ENCODE measurements at places on chromosomes 2 and 18.

DNA sequence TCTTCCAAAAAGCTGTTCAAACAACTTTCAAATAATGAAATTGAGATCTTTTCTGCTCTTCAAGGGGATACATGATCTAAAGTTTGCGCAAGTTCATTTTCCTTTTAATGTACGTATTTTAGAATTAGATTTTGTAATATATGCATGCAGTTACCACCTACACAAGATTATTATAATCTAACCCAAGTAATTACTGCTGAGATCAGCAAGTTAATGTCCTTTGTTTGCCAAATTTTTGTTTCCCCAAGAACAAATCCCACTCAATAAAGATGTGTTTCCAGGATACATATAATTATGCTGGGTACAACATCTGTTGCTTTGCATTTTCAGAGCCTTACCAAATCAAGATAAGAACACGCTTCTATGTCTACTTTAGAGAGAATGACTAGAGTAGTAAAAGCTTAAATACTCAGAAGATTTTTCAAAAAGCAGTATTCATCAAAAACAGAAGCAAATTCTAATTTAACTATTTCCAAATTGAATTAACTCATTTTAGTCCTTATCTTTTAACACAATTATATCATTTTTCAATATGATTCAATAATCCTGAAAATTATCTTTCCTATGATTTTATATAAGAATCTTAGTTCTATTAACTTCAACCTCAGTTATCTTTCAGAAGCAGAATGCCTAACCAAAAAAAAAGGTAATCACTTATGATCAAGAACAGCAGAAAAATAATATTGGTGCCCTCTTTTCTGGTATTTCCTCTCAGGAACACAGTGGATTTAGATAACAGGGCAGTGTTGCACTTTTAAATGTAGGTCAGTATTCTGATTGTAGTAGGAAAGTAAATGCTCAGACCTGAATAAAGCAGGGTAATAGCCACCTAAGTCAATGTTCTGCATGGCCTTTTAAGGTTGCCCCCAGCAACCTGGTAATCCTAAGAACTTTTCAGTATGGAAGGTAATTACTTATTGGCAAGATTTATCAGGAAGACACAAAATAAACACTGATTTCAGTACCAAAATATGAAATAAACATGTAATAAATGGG lies 28.0 kb downstream of the CERKL start:
- DNase-seq = peak; percentile 21

DNA sequence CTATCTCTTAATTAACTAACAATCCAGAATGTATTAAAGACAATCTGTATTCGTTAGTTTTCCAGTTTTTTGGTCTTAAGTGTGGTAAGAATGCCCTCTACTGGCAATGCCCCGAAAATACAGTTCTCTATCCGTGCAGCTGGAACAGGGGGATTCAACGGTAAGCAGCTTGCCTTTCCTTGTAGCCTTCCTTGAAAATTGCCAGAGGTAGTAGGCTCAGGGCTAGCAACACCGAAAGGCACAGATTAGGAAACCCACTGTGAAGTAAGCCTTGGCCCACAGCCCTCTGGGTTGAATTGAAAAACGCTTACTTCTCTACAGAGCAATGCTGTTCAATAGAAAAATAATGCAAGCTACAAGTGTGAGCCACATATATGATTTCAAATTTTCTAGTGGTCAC lies 17.1 kb upstream of the VPS4B start:
- DNase-seq = peak; percentile 71

DNA sequence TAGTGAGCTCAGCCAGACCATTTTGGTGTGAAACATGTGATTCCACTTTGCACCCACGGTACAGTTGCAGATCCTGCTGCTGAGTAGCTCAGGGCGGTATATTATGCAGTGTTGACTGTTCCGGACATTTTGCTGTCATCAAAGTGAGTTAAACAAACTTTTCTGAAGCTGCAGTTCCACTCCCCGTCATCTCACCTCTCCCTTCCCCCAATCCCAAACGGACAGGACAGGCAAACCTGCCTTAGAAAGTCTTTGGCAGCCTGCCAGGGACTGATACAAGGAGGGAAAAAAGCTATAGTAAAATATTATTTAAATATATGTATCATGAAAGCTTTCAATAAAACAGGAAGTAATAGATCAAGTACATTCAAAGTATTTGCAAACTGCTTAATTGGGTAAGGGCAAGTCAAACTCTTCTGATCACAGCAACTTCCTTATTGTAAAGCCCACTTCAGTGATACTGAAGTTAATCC lies 35.5 kb upstream of the SP5 start:
- DNase-seq = no peak

- DNase-seq = no peak
Measured at GRCh38 chr2:10538224-10538894, 90.2 kb upstream of the ODC1 start.

- no peak for DNase-seq
Measured at GRCh38 chr2:239721991-239722759, 303.0 kb downstream of the NDUFA10 start.

DNA sequence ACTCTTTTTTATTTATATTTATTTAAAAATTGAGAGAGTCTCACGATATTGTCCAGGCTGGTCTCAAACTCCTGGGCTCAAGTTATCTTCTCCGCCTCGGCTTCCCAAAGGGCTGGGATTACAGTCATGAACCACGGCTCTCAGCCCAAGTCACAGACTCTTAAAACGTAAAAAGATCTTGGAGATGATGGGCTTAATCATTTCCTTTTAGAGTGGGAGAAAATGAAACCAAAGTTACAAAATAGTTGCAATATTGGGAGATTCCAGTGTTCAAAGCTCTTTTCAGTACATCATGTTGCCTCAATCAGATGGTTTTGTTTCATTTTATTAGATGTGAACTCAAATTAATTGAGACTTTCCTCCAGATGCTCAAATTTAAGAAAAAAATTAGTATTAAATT lies 151.4 kb upstream of the XPO1 start:
- no peak for DNase-seq

DNA sequence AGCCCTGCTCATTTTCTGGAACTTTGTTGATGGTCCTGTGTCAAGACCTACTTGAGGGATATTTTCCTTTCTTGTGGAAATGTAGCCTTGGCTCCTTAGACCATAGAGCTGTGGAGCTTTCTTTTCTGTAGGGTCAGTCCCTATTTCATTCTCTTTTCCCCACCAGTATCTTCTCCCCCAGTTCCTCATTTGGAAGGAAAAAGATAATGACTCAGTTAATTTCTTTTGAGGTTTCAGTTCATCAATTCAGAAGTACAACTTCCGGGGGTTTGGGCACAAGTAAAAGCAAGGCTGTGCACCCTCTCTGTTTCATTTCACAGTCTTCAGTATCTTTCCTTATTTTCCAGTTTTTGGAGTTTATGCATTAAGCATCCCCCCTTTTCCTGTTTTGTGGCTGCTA lies 70.7 kb downstream of the CDC42EP3 start:
- DNase-seq = no peak

DNA sequence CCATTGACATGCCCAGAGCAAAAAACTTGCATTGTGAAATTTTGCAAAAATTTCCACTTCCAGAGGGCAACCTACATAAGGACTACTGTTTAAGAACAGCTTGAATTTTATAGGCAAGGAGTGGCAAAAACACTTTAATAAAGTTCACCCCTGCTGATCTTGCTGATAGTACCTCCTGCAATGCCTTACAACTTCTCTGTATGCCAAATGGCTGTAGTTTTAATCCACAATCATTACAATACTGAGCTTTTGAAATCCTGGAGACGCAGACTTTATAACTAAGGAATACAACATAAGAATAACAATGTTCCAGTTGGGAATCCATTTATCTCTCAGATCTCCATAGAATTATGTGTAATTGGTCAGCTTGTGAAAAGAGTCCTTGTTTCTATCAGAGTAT lies 247.5 kb downstream of the KCNJ3 start:
- DNase-seq = no peak

DNA sequence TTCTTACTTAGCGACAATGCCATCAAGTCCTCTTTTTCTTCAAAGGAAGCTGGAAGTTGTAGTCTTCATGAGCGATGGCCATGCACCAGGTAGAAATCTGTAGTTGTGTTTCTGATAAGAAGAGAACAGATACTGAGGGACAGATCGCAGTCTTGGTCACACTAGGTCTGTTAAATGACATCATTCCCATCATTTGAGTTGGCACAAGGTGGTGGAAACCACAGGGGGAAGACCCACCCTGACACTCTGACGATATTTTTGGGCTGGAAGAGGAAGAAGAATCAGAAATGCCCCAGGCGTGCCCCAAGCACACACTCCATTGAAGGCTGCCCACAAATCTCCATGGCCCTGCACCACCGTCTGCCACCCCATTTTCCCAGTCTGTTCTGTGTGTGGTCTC lies 89.0 kb upstream of the BOD1L2 start:
- DNase-seq = no peak

DNA sequence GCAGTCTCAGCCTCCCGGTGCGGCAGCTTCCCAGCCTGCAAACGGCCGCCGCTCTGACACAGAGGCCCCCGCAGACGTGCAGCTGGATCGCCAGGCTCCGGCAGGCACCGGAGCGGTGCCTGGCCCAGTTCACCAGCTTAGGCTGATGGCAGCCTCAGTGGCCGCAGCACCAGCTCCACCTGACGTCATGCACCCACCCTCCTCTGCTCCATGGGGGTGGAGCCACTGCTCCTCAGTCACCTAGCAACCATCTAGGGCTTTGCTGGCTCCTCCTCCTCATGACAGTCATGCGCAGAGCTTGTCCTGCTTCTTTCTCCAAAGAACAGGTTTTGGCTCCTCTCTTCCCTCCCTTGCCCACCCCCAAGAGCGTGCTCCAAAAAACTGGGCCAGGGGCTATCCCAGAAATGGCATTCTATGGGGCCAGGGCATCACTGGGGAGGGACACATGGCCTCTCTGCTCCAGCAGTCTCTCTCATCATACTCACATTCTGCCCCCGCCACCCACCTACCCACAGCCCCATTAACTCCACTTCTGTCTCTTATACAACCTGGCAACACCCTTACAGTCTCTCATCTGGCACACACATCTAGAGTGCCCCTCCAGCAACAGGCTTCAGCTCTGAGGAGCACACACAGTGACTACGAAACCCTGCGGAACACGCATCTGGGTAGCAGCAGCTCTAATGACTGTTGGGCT lies 5.5 kb downstream of the DCTN1 start:
- peak; percentile 86 for DNase-seq

DNA sequence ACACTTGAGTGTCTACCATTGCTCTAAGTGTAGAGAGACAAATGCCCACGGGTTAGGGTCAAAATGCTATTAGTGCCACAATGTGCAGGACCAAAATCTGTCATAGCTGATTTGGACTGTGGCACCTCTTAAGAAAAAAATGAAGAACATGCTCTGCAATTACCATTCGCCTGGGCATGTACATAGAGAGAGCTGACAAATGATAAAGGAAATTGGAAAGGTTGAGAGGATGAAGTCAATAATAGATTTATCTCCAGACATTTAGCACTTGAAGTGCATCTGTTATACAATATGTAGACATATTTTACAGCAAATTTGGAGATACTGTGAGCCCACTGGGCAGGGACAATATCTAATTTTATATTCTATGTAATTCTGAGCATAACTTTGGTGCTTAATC lies 804.4 kb downstream of the SATB2 start:
- DNase-seq = no peak

GRCh38 chr2:150900913-150901312 lies 360.8 kb downstream of the RBM43 start:
- DNase-seq = no peak

GRCh38 chr2:143682436-143683055 lies 553.3 kb downstream of the ARHGAP15 start:
- no peak for DNase-seq

GRCh38 chr2:174656035-174656434 lies 58.4 kb upstream of the WIPF1 start:
- DNase-seq = no peak

DNA sequence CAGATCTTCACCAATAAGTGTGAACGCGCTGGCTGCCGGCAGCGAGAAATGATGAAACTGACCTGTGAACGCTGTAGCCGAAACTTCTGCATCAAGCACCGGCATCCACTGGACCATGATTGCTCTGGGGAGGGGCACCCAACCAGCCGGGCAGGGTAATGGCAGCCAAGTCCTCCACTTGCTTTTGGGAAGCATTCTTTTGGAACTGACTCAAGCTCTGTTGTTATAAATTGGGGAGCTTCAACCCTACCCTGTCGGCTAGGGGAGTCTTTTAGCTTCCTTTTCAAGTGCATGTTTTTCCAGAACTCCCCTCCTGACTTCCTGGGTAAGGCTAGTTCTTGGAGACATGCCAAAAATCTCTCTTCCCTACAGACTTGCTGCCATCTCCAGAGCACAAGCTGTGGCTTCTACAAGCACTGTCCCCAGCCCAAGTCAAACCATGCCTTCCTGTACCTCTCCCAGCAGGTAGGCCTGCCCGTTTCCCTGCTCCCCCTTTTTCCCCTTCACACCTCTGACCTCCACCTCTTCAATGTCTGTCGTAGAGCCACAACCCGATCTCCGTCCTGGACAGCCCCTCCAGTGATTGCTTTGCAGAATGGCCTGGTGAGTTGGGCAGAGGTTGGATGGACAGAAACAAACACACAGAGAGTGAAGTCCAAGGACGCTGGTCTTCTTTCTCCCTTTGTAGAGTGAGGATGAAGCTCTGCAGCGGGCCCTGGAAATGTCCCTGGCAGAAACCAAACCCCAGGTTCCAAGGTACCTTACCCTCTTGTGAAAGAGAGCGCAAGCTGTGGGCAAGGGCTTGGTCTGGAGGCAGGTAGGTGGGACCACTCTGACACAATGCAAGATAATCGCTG lies 1.5 kb downstream of the ZFAND2B start:
- DNase-seq = no peak

- DNase-seq = no peak
Measured at GRCh38 chr2:126175222-126175621, 480.7 kb upstream of the GYPC start.

GRCh38 chr2:10033251-10034006 lies 9.9 kb upstream of the KLF11 start:
- DNase-seq = no peak

GRCh38 chr2:222707102-222707688 lies 35.7 kb downstream of the MOGAT1 start:
- no peak for DNase-seq

GRCh38 chr2:203804764-203805485 lies 62.6 kb upstream of the CTLA4 start:
- DNase-seq = no peak

Data from COR-L47 (cell line).